Aortic smooth muscle cell (primary cell): ENCODE measurements at places on chromosomes 6 and 20. TPM values are rescaled to one million over a fixed set of nuclear protein-coding genes. Genes with fewer than 3 reads are reported as not detected.

EYA4 gene
- total RNA-seq, result 0.12 and 0.13 TPM in 2 replicates

DLL1 gene
- total RNA-seq, result 1.3 and 1.6 TPM in 2 replicates

ZNF318 gene
- total RNA-seq, result 5.5 and 6.8 TPM in 2 replicates

TGM3 gene
- not detected in 2 replicates for total RNA-seq

MED23 gene
- total RNA-seq, result 23.3 and 26.1 TPM in 2 replicates

TRIM40 gene
- not detected in 2 replicates for total RNA-seq

RSPH4A gene
- 0.13 and 0.19 TPM in 2 replicates for total RNA-seq

ELOVL2 gene
- not detected in 2 replicates for total RNA-seq

VGLL2 gene
- total RNA-seq, result not detected in 2 replicates

CRISP3 gene
- not detected in 2 replicates for total RNA-seq

DPPA5 gene
- total RNA-seq, result not detected in 2 replicates

LY6G6D gene
- total RNA-seq, result not detected in 2 replicates

VWA7 gene
- 0.13 and 0.19 TPM in 2 replicates for total RNA-seq

TGM6 gene
- total RNA-seq, result not detected in 2 replicates

SAMD10 gene
- total RNA-seq, result 1.2 and 1.4 TPM in 2 replicates

CPXM1 gene
- under 0.01 and 0.53 TPM in 2 replicates for total RNA-seq

CLPSL2 gene
- not detected in 2 replicates for total RNA-seq

SMOC2 gene
- total RNA-seq, result 0.25 TPM in 1 of 2 replicates, not detected in the other
